ENCODE measurements at places on chromosomes 3 and 15. TPM values are rescaled to one million over a fixed set of nuclear protein-coding genes. Genes with fewer than 3 reads are reported as not detected.
A peak's percentile ranks its signal among the peaks of the same experiment; 100 is the strongest.

KIF15 gene
- total RNA-seq, result 9.5 TPM

CCR2 gene
- total RNA-seq, result 2.9 TPM

OR5K2 gene
- not detected for total RNA-seq

GRCh38 chr3:71010726-71011455 lies 572.6 kb downstream of the FOXP1 start:
- DNase-seq, result no peak

DNA sequence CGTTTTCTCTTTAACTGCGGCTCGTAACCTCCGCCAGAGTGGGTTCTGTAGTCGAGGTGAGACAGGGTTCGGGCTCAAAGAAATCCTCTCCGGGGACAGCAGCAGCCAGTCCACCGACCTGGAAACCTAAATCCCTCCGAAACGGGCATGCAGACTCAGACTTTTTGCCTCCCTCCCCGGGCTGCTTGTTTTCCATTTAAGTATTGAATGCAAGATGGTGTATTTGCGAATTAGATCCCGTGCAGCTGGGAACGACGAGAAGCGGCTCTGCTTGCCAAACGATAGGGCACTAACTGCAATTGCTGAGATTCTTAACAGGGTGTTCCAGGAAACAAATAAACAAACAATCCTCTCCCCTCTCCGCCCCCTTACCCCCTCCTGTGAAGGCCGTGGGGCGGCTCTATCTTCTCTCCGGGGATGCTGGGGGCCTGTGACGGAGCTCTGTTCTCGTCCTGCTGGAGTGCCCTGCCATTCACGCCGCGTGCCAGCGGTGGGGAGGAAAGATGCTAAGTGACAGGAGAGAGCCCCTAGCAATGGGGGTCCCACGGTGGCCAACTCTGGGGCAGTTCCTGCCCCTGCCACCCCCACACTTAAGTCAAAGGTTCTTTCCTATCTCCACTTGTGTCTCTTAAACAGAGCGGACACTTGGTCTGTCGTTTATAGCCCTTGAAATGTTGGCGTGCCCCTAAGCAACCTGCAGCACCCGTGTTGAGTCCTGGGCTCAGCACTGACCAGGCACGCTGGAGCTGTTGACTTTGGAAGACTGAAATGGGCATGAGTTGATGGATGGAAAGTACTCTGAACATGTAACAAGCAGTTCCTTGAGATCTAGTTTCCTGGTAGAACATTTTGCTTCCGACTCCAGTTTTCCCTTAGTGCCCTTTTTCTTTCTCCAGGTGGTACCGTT lies 1.3 kb upstream of the ETV5 start:
- DNase-seq, result peak; percentile 53

GRCh38 chr15:49709646-49710214 lies 88.9 kb downstream of the DTWD1 start:
- DNase-seq, result no peak

DNA sequence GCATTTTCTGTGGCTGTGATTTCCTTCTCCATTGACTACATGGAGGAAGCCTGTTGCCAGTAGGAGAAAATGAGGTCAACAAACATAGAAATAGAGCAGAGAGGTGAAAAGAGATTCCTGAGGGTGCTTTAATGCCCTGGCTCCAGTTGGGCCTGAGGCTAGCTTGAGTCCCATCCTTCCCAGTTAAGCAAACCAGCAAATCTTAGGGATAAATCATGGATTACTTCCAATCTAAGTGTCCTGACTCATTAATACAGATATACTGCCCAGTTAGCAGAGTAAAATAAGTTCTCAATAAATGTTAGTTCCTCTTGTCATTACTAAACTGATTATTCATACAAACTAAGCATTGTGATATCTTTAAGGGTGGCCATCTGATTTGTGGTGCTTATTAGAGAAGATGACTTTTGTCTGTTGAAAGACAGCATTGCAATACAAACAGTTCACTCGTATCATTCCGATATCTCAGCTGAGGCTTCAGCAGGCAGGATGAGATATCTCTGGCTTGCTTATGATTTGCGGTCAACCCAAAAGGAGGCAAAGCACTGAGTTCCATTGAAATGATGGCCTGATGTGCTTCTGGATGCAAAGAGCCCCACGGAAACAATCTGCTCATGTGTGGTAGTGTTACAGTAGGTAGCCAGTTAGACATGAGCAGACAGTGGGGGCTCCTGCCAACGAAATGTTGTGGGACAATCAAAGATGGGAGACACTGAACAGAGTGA lies 6.6 kb upstream of the STARD5 start:
- no peak for DNase-seq
